ENCODE measurements at places on chromosomes 1 and 21.
A peak's percentile ranks its signal among the peaks of the same experiment; 100 is the strongest.

DNA sequence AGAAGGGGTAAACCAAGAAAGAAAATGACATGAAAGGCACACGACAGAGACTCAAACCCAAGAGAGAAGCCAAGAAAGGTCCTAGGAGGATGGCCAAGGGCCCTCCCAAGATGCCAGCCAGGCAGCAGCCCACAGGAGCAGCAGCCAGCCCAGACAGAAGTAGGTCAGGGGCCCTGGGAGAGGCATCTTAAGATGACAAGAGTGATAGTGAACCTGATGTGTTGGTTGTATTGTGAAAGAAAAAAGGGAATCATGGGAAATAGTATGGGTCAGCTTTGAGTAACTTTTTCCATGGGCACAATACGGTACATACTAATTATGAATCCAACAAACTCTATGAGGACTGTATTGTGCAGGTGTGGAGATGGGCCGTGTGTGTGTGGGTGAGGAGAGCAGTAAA is 3.3 kb downstream of the CCSAP start:
- H3K36me3 ChIP-seq, result no peaks in the 10 kb centered on the region
- H3K4me1 ChIP-seq, result no peaks in the 10 kb centered on the region
- no peaks in the 10 kb centered on the region for H3K27me3 ChIP-seq
- H3K4me3 ChIP-seq, result no peak overlapping the region
- no peak overlapping the region for H3K27ac ChIP-seq

- peaks cover 8% of the 10 kb centered on the region for H3K4me1 ChIP-seq
- H3K4me3 ChIP-seq, result no peak overlapping the region
- no peaks in the 10 kb centered on the region for H3K36me3 ChIP-seq
- H3K27ac ChIP-seq, result peak overlapping the region; percentile 14
- H3K27me3 ChIP-seq, result no peaks in the 10 kb centered on the region
- peak; percentile 51 for DNase-seq
Measured at GRCh38 chr1:117735045-117735992, 129.5 kb downstream of the TENT5C start.

DNA sequence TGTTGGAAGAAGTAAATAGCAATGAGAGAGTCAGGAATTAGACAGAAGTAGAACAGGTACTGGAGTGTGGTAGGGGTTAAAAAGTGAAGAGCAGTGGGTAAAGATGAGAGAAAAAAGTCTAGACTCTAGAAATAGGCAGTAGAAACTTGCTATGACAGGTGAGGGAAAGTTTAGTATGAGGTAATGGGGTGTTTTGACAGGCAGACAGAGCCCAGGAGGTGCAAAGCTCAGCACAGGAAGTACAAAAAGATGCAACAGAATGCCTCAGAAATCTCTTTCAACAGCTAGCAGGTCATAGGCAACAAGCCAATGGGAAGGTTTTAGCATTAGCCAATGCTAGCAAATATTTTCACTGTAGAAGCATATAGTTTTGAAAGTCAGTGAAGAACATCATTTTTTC is 319.1 kb upstream of the SGIP1 start:
- no peak overlapping the region for H3K4me3 ChIP-seq
- H3K36me3 ChIP-seq, result no peaks in the 10 kb centered on the region
- H3K27me3 ChIP-seq, result no peaks in the 10 kb centered on the region
- H3K27ac ChIP-seq, result no peak overlapping the region
- no peaks in the 10 kb centered on the region for H3K4me1 ChIP-seq

GRCh38 chr1:180594723-180595122 is 36.0 kb downstream of the OVAAL start:
- H3K27ac ChIP-seq, result no peak overlapping the region
- no peaks in the 10 kb centered on the region for H3K27me3 ChIP-seq
- no peaks in the 10 kb centered on the region for H3K36me3 ChIP-seq
- peaks cover 9% of the 10 kb centered on the region for H3K4me1 ChIP-seq
- no peak for DNase-seq
- H3K4me3 ChIP-seq, result no peak overlapping the region

DNA sequence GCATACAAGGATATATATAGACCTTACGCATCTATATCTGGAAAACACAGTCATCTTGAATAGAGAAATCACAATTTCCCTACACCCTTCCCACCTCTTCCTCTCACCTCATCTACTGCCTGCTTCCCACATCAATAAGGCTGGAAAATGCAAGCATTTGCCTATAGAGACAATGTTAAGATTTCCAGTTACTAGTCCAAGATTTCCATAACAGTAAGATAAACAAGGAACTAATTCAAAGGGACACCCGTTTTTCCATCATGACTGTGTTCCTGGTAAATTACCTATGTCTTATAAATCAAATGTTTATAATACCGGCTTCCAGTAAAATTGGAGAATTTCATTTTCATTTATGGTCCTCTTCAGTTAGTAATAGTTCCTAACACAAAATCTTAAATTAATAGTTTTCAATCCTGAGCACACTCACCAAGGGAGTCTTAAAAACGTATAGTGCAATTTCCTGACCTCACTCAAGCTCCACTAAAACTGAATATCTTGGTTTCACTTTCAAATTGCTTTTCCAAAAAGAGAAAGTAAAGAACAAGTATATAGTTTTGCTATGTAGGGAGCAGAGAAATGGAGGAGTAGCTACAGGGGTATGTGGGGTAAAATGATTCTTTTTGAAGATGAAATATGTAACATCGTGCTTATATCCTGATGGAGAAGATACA is 398.7 kb downstream of the PLPP3 start:
- no peak for DNase-seq
- no peak overlapping the region for H3K27ac ChIP-seq
- no peaks in the 10 kb centered on the region for H3K36me3 ChIP-seq
- H3K4me1 ChIP-seq, result peaks cover 4% of the 10 kb centered on the region
- H3K4me3 ChIP-seq, result no peak overlapping the region

DNA sequence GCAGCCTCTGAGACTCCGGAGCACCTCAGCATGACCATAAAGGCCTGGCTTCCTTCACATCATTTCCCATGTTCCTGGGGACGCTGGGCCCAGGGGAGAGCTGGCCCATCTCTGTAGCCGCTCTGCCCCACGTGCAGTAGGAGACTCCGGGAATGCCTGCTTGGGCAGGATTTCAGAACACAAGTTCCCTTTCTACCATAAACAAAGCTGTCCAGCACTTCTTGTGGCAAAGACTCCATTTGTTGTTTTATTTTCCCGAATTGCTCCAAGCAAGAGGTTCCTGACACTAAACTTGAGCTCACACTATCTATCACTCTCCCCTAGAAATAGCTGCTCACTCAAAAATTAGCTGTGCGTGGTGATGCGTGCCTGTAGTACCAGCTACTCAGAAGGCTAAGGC is 21.9 kb downstream of the CHD5 start:
- no peak overlapping the region for H3K27ac ChIP-seq
- no peak overlapping the region for H3K4me3 ChIP-seq
- DNase-seq, result no peak
- H3K4me1 ChIP-seq, result peaks cover 7% of the 10 kb centered on the region
- peaks cover 4% of the 10 kb centered on the region for H3K27me3 ChIP-seq
- no peaks in the 10 kb centered on the region for H3K36me3 ChIP-seq

- H3K27ac ChIP-seq, result peak overlapping the region; percentile 21
- no peak overlapping the region for H3K4me3 ChIP-seq
- H3K27me3 ChIP-seq, result no peaks in the 10 kb centered on the region
- no peaks in the 10 kb centered on the region for H3K36me3 ChIP-seq
Measured at GRCh38 chr1:109253803-109254620, 4.7 kb downstream of the CELSR2 start.

- H3K4me3 ChIP-seq, result no peak overlapping the region
- H3K36me3 ChIP-seq, result no peaks in the 10 kb centered on the region
- peak; percentile 56 for DNase-seq
- peaks cover 5% of the 10 kb centered on the region for H3K4me1 ChIP-seq
- peak overlapping the region; percentile 77 for H3K27ac ChIP-seq
- H3K27me3 ChIP-seq, result no peaks in the 10 kb centered on the region
Measured at GRCh38 chr1:6724517-6725141, 23.0 kb upstream of the DNAJC11 start.

DNA sequence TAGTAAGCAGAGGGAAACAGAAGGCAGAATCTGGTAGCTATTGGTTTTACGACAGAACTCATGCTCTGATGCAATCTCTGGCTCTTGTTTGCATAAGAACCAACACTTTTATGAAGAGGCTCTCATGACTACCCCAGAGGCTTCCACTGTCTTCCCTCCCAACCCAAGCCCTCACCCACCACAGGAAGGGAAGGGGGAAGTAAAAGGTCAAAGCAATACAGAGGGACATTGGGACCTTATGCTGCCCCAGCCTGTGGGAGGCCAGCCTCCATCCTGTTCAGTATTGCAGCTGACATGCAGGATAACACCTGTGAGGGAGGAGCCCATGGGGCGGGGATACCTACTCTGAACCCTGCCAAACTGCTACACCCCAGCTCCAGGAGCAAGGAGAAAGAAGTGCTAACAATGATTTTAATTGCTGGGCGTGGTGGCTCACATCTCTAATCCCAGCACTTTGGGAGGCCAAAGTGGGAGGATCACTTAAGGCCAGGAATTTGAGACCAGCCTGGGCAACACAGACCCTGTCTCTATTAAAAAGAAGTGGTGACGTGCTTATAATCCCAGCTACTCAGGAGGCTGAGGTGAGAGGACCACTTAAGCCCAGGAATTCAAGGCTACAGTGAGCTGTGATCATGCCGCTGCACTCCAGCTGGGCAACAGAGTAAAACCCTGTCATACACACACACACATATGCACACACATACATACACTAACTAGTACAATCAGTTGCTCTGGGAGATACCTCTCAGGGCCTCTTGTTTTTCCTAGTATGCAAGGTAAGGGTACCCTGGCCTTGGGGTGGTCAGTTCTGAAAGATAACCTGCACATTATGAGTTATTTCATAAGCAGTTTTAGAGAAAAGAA is 9.5 kb downstream of the MR1 start:
- no peak overlapping the region for H3K4me3 ChIP-seq
- no peaks in the 10 kb centered on the region for H3K36me3 ChIP-seq

GRCh38 chr1:21344750-21345443 is 54.6 kb upstream of the ECE1 start:
- H3K4me1 ChIP-seq, result peaks cover 45% of the 10 kb centered on the region
- no peak for DNase-seq
- H3K36me3 ChIP-seq, result no peaks in the 10 kb centered on the region
- no peaks in the 10 kb centered on the region for H3K27me3 ChIP-seq
- H3K27ac ChIP-seq, result peak overlapping the region; percentile 87

DNA sequence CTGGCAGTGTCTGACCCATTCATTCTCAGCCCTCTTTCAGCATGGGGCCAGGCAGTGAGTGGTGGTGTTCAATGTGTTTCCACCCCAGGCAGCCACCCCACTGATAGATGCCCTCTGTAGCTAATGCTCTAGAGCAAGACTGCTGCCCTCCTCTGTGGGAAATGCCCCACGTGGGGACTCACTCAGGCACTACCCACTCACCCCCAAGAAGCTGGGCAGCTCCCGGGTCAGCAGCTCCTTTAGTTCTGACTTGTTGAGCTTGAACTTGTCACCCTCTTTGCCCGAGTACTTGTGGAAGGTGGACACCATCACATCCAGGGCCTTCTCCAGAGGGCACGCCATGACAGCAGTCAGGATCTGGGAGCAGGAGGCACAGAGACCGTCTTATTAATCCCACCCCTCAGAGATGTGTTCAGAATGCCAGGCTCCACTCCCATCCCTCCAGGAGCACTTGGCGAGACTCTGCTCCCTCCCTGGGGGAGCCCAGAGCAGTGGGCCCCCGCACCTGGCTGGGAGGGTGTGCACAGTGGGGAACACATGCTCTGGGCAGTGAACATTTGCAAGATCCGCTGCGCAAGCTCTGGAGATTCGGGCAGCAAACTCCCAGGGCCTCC is 1.0 kb downstream of the S100A4 start:
- H3K27ac ChIP-seq, result peak overlapping the region; percentile 97
- H3K27me3 ChIP-seq, result no peaks in the 10 kb centered on the region
- no peak for DNase-seq
- H3K4me3 ChIP-seq, result no peak overlapping the region
- H3K36me3 ChIP-seq, result no peaks in the 10 kb centered on the region

DNA sequence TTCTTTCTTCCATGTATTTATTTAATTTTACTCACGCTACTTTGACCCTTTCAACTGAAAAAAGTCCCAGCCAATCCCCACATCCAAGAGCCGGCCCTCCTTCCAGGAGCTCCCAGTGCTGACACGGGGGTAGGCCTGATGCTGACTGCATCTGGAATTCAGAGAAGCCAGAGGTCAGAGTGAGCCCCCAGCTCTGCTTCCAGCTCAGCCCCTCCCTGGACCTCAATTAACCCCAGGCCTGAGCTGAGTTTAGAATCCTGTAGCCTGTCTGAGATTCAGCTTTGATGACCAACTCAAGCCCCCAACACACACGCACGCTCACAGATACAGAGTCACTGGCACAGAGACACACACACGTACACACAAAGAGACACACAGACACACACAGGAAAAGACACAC is 247.9 kb downstream of the NPHP4 start:
- no peak overlapping the region for H3K27ac ChIP-seq
- H3K4me1 ChIP-seq, result peaks cover 4% of the 10 kb centered on the region
- no peaks in the 10 kb centered on the region for H3K36me3 ChIP-seq
- no peaks in the 10 kb centered on the region for H3K27me3 ChIP-seq
- DNase-seq, result no peak
- H3K4me3 ChIP-seq, result no peak overlapping the region

DNA sequence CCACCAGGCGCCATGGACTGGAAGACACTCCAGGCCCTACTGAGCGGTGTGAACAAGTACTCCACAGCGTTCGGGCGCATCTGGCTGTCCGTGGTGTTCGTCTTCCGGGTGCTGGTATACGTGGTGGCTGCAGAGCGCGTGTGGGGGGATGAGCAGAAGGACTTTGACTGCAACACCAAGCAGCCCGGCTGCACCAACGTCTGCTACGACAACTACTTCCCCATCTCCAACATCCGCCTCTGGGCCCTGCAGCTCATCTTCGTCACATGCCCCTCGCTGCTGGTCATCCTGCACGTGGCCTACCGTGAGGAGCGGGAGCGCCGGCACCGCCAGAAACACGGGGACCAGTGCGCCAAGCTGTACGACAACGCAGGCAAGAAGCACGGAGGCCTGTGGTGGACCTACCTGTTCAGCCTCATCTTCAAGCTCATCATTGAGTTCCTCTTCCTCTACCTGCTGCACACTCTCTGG is 3.8 kb downstream of the GJB3 start:
- DNase-seq, result no peak
- peaks cover 29% of the 10 kb centered on the region for H3K27me3 ChIP-seq
- no peak overlapping the region for H3K4me3 ChIP-seq
- H3K36me3 ChIP-seq, result no peaks in the 10 kb centered on the region
- H3K27ac ChIP-seq, result no peak overlapping the region
- H3K4me1 ChIP-seq, result peaks cover 20% of the 10 kb centered on the region

- DNase-seq, result no peak
- H3K4me3 ChIP-seq, result no peak overlapping the region
- H3K36me3 ChIP-seq, result no peaks in the 10 kb centered on the region
- H3K4me1 ChIP-seq, result no peaks in the 10 kb centered on the region
Measured at GRCh38 chr1:33391343-33392078, 39.4 kb downstream of the PHC2 start.

- no peaks in the 10 kb centered on the region for H3K27me3 ChIP-seq
- no peak for DNase-seq
- H3K4me3 ChIP-seq, result no peak overlapping the region
- H3K27ac ChIP-seq, result no peak overlapping the region
Measured at GRCh38 chr21:29658934-29659203, 280.9 kb downstream of the GRIK1 start.

Data from hepatocyte (in vitro differentiated cells).